ENCODE measurements at places on chromosomes 2 and 18.
A peak's percentile ranks its signal among the peaks of the same experiment; 100 is the strongest.

- no peak for ATAC-seq
These were observed 27.2 kb upstream of the B4GALT6 start for GRCh38 chr18:31711365-31712172.

DNA sequence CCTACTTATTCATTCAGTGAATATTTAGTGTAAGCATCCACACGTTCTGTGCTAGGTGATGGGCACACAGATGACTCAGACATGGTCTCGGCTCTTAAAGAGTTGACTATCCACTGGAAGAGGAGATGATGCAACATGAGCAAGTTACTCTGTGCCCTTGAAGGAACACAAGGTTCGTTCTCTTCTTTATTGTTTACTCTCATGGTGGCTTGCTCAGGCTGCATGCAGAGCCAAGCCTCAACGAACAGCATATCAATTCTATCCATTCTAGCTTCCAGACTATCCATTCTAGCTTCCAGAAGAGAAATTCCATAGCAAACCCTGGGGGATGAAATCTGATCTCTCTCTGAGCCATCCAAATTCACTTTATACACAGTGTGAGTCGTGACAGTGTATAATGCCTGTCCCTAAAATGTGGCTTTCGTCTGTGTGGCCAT is 68.1 kb upstream of the CTAGE1 start:
- ATAC-seq, result no peak

- ATAC-seq, result no peak
These were observed 216.4 kb downstream of the TWIST2 start for GRCh38 chr2:239064253-239064652.

GRCh38 chr18:41569867-41570266 is 385.2 kb upstream of the PIK3C3 start:
- ATAC-seq, result no peak

DNA sequence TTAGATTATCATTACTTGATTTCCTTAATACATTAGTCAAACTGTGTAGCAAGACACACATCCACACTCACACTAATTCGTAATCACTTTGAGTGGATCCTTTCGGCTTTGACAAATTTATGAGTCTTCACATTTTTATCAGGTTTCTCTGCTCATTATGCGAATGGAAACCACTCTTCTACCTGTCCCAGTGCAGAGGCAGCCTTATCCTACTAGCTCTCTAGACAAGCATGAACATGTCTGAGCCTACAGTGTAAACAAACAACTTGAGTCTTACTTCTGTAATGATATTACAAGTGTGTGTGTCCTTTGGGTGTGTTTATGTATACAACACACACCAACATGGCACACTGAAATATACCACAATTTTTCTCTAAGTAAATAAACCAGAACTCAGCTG is 361.9 kb upstream of the CHST9 start:
- no peak for ATAC-seq

GRCh38 chr2:9556121-9556743 is 602 bp upstream of the ADAM17 start:
- ATAC-seq, result peak; percentile 28

DNA sequence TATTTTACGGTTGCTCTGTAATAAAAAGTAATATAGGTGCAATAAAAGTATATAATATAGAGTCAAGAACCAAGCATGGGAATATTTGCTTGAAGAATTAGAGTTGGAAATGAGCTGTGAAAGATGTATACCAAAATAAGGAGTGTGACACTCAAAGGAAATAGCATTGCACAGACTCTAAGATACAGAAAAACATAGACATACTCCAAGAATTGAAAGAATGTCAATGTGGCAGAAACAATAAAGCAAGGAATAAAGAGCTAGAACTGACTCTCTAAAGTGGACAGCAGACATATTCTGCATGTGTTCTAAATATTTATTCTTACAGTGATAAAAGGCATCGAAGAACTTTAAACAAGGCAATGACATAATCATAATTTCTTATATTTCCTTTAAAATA is 561.1 kb upstream of the SETBP1 start:
- ATAC-seq, result no peak

GRCh38 chr2:177147834-177148445 is 64.7 kb upstream of the HNRNPA3 start:
- no peak for ATAC-seq

- peak; percentile 58 for ATAC-seq
These were observed 28.0 kb downstream of the GCG start for GRCh38 chr2:162123806-162124758.

GRCh38 chr2:178550352-178550751 is 70.1 kb downstream of the PLEKHA3 start:
- ATAC-seq, result no peak

DNA sequence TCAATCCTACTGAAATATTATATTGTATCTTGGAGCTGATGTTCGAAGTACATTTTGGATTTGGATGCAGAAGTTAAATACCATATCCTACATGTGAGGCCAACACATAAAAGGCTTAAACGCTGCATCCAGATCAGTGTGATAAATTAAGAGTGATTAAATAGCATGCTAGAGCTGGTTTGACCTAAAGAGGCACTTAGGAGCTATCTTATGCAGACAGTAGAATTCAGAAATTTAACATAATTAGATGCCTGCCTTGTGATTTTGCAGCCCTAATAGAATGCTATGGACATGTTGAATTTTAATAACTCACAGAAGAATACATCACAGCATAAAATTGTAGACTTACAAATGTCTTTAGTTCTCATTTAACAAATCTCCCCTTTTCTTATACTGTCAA is 501.2 kb upstream of the LINC00305 start:
- ATAC-seq, result no peak

- no peak for ATAC-seq
These were observed 21.2 kb downstream of the SCG2 start for GRCh38 chr2:223580951-223581350.

DNA sequence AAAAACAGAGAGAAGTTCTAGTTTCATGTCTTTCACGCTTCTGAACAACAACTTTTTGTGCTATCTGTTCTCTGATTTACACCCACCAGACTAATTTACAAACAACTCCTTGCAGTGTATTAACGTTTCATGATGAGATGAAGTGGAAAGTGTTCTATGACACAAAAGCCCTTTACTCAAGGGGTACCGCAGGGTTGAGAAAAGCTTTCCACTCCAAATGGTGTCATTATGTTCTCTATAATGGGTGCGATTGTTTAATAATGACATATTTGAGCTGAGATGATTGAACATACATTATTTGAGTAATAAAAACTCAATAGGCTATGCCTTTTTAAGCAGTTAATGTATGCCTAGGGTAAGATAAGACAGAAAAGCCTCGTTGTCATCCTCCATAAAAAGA is 76.3 kb downstream of the ACTR3 start:
- ATAC-seq, result no peak

DNA sequence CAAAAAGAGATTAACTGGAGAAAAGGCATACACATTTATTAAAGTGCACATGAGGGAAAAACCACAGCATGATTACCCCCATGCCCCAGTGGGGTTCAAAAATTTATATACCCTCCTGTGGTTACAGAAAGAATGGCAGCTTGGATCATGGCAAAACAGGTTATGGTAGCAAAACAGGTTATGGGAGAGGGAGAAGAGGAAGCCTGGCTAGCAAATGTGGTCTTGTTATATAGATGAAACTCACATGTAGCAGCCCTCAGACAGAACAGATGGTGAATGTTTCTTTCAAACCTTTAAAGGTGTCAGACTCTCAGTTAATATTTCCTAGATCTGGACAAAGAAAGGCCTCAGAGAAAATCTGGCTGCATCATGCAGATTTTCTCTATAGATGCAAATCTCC is 178.2 kb upstream of the ZC3H15 start:
- ATAC-seq, result no peak

- ATAC-seq, result no peak
These were observed 59.5 kb downstream of the ABCG8 start for GRCh38 chr2:43898134-43898837.

DNA sequence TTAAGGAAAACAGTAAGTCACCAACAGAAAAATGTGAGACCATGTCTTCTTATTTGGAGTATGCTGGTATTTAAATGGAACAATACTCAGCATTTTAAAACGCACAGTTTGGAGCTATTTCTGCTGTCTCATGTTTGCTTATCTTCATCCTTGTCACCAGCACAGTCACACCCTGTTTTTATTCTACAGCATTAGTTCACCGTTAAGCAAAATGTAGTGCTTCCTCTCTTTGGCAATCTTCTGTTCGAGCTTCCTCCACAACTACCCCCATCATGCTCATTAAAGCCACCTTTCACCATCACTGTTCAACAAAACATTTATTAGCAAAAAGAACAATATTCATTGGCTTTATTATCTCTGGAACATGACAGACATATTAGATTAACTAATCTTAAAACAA is 64.0 kb downstream of the SLC40A1 start:
- no peak for ATAC-seq

Data from activated T-helper 17 cell treated with anti-CD3 and anti-CD28 coated beads, Interleukin-2, amount 50 U/mL, for 72 hours (primary cell).